ENCODE measurements at places on chromosomes 7 and 10.

- peak; percentile 57 for DNase-seq
These were observed 182.9 kb downstream of the PFKFB3 start for GRCh38 chr10:6385665-6386064.

- DNase-seq: no peak
These were observed 124.6 kb downstream of the AUTS2 start for GRCh38 chr7:69722843-69723242.

GRCh38 chr7:101238226-101239182, 902 bp upstream of the CLDN15 start:
- DNase-seq: no peak

- no peak for DNase-seq
These were observed 16.2 kb downstream of the CDK6 start for GRCh38 chr7:92820191-92820590.

GRCh38 chr7:2651336-2651735, 19.6 kb downstream of the TTYH3 start:
- no peak for DNase-seq

Data from kidney glomerular epithelial cell (primary cell).